ENCODE measurements at places on chromosomes 11 and 22.

- DNase-seq, result no peak
These were observed 6.3 kb downstream of the BBOX1 start for GRCh38 chr11:27046956-27047355.

DNA sequence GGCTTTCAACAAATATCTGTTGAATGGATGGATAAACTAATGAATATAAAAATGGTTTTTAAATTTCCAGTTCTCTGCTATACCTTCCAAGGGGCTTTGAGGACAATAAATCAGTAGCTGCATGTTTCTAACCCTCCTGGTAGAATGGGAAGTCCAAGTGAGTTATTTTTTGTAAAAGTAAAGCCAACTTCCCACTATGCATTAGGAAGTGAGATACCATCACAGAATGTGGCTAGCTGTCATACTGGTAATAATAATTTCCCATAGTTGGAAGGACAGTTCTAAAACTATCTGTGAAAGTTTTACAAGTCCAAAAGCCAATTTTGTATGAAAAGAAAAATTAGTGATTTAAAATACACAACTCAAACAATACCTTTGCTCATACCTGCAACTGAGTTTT, 50.0 kb downstream of the TMEM123 start:
- no peak for DNase-seq

- no peak for DNase-seq
These were observed 2.7 kb downstream of the MB start for GRCh38 chr22:35614404-35614803.

GRCh38 chr11:134840945-134841344, 428.9 kb upstream of the B3GAT1 start:
- DNase-seq, result no peak

DNA sequence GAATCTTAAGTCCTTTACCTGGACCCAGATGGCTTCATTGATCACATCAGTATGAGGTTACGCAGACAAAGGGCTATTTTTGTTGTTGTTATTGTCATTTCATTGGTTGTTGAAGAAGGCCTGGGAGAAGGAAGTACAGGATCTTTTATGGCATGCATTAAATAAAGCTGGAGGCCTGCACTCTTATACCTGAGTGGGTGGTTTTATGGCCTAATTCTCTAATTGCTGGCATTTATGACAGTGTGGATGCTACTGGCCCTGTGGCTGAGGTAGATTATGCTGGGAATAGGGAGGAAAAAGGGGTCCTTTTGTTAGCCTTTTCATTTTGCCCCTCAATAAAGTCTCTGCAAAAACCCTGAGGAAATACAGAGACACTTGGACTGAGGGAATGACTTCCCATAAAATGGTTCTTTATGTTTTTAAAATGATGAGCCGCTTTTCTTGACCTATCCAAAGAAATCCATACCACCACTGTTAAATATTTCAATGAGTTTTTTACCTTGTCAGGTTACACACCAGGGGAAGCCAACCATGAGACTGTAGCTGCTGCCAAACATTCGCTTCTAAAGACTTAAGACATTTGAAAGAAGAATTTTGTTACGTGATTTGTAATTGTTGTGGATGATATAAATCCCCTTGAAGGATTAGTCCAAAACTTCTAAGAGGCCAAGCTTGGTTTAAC, 6.8 kb downstream of the KMT2A start:
- DNase-seq, result no peak

GRCh38 chr11:70775386-70776075, 377.2 kb downstream of the CTTN start:
- no peak for DNase-seq

- DNase-seq, result no peak
These were observed 99.8 kb downstream of the MORC2 start for GRCh38 chr22:30868663-30869385.

DNA sequence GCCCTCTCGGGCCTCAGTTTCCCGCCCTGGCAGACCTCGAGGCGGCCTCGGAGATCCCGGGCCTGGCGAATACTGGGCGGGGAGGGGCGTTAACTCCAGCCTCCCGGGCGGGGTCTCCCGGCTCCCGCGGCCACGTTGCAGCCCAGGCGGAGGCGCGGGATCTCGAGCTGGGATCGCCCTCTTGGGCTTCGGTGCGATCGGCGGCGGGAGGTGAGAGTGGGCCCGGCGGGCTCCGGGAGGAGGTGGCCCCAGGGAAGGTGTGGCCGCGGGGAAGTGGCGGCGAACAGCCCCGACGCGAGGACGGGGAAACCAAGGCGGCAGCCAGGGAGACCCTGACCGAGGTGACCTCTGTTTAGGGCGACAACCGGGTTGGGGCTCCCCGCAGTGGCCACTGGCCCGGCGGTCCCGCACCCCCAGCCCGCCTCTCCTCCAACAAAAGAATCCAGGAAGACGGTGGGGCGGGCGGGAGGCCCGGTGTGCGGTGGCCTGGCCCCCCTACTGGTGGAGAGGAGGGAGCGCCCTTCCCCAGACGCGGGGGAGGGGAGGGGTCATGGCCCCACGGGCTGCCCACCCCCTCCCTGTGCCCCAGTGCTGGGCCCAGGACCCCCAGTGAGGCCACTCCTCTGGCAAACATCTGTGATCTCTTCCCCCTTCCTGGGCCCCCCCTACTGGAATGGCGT, at the start of gene PHETA2:
Gene PHETA2, plus strand, starts transcription at position 117 of the 680 bp plus-strand sequence. CDS start 3,046 bp downstream, outside the sequence.
- DNase-seq, result no peak

DNA sequence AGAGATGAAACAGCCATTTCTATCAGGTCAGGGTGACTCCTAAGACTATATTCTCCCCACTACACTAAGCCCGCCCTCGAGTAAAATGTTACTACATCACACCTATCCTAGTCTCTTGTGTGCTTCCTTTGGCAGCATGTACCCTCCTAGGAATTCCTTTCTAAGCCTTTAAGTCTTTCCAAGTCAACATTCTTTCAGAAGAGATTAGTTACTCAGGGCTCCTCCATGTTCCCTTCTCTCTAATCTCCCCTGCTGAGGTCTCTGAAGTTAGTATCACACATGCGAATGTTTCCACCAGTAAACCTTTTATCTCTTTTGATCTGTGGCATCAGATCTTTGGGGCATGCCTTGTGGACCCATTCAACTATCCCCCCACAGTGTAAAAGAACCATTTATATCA, 873.7 kb upstream of the FAT3 start:
- DNase-seq, result no peak

Data from stimulated activated CD8-positive, alpha-beta memory T cell treated with anti-CD3 and anti-CD28 coated beads, Interleukin-4, amount 100 ng/mL, for 24 hours (primary cell).